ENCODE measurements at places on chromosomes 2 and 18.

DNA sequence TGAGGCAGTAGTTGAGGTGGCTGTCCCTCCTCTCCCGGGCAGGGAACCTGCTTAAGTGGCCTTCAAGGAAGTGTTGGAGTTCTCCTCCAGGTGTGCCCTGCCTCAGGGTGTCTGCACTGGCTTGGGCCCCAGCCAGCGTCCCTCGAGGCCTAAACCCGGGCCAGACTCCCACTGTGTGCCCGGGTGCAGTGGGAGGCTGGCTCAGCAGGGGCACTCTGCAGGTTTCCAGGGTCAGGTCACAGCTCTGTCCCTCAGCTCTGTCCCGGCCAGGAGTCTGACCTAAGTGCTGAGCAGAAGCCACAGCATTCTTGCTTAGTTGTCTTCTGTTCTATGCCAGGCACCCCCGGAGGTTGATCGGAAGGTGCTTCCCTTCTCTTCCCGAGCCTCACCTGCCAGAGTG lies 69.0 kb upstream of the OTOS start:
- no peak for DNase-seq

DNA sequence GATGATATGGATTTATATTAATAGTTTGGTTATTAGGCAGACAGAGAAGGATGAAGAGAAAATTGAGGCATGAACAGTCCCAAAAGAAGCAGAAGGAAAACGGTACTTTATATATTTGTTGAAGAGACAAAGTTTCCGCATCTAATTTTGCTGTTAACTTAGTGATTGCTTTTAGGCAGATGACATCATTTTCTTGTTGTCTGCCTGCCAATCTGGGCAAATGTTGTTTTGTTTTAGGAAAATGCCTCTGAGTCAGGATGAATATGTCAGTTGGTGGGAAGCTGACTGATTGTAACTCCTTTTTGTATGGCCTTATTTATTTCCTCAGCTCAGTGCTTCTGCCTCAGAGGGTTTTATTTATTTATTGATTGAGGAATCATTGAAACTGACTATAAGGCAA lies 52.5 kb upstream of the CAVIN2 start:
- DNase-seq: no peak

DNA sequence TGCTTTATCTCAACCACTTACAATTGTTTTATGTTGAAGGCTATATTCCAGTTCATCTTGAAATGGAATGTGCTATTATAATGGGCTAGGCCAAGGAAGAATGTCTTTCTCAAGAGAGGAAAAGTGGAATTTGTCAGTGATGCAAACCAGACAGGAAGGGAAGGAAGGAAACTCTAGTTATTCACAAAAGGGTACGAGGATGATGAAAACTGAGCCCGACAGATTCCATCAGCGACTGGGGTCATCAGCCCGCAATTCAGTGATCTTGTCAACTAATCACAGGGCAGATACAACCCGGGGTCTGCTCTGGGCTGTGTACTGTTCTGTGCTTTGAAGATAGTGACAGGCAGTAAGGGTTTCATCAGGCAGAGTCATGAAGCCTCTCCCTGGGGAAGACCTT lies 23.4 kb upstream of the LYPD6 start:
- no peak for DNase-seq

- DNase-seq: no peak
Observed at GRCh38 chr2:61759005-61759404, 94.9 kb downstream of the FAM161A start.

DNA sequence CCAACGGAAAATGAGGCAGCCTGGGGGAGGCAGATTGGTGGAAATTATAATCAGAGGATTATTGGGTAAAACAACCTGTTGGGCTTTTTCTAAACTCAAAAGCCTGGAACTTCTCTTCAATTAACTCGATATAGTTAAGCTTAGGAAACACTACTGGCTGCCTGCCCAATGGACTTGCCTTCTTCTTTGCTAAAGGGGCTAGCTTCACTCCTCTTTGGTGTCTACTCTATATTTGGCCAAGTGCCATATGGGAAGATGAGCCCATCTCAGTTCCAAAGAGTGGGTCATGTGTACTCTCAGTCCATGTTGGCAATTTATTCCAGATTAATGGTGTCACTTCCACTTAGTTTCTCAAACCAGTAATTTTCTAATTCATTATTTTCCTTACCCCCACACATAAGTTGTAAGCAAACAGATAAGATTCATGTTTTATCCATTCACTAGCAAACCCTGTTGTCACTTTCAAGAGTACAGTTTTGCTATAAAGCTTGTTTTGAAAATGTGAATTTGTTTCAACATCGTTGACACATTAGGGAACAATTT lies 34.3 kb downstream of the DARS1 start:
- DNase-seq: no peak

All from thymus (tissue), 14 donors.